ENCODE measurements at places on chromosomes 1 and 21.

DNA sequence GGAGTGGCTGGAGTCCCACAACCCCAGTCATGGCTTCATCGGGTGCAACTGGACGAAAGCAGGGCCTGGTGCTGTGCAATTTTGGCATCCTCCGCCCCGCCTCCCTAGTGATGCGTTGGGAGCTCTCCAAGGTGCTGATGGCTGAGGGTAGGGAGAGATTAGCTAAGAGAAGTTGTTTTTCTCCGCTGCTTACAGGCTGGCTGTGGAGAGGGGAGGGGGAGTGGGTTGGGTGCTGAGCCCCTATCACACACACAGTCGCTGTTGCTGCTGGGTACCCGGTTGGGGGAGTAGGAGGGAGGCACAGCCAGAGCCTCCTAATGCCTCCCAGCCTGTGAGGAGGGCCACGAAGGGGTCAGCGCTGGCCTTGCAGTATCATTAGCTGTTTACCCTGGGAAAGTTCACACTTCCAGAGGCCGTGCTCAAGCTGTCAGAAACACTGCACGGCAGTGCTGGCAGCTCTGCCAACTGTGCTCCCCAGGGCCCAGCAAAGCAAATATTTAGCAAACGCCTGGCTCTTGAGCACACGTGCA is 110.0 kb downstream of the GRIK3 start:
- DNase-seq, result peak; percentile 4

DNA sequence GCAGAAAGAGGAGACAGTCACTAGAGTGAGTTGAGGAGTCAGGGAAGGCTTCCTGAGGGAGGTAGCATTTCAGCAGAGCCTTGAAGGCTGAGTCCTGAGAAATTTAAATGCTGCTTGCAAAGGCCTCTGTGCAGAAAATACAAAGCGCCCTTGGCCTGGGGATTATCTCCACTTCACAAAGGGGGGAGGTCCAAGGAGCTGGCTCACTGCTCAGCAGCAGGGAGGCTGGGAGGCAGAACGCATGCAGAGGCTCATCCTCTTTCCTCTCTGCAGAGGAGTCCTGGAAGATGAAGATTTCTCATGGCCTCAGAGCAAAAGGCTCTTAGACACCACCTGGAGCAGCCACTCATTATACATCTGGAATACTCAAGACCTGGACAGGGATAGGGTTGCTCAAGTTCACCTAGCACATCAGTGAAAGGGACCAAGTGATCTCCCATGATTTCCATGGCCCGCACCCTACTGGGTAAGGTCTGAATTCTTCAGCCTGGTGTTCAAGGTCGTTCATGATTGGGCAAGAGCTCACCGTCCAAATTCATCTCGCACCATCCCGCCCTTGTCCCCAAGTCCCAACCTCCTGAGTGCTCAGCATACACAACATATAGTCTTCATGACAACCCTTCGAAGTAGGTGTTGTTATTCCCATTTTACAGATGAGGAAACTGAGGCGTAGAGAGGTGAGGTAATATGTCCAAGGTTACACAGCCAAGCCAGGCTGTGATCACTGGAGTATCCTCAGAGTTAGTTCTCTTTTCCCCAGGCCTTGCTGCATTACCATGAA is 9.0 kb downstream of the SLC1A7 start:
- no peak for DNase-seq

- no peak for DNase-seq
Measured at GRCh38 chr21:44390886-44391285, 37.5 kb downstream of the TRPM2 start.

GRCh38 chr1:241077386-241078147 is 279.4 kb downstream of the RGS7 start:
- no peak for DNase-seq

DNA sequence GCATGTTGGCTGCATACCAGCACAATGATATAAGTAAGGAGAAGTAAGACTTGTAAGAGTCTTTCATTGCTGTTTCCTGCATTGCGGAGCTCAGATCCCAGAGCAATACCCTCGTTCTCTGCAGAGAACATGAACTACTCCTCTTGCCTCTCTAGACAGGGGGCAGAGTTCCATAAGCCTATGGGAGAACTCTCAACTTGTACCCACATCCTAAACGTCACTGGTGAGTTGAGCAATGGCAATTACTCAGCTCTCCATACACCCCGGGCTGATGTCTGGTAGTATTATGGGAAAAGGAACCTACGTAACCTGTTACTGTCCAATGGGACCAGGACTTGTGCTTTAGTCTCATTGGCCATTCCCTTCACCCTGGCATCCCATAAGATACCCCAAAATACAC is 27.3 kb upstream of the ZNF496 start:
- DNase-seq, result no peak

- DNase-seq, result no peak
Measured at GRCh38 chr1:206048582-206048981, 4.4 kb upstream of the RHEX start.

DNA sequence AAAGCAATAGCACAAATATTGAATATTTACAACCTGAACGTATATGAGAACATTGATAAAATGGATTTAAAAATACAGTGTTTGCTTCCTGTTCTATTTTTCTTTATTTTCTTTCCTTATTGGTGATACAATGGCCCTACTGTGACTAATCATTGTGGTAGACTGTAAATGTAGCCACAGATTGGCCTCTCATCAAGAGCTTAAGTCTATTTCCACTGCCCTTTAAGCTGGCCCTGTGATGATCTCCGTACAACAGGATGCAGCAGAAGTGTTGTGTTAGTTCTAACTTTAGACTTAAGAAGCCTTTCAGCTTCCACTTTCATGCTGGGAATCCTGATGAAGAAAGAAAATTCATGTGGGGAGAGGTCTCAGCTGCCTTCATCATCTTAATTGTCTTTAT is 285.6 kb upstream of the B3GALT2 start:
- DNase-seq, result no peak

DNA sequence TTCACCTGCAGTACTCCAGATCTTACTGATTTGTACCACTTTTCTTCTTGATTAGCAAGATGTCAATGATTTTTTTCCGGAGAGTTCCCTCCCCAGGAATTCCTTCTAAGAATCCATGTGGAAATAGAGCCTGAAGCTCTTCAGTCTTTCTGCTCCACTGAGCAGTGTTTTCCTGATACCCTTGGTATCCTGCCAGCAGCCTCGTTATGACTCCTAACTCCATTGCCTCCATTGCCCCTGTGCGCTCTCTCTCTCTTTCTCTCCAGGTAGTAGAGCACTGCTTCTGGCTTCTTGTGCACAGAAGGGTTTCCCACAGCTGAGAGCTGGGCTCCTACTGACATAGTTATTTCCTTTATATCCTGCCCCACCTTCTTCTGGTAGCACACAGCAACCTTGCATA is 12.2 kb downstream of the UBE2U start:
- DNase-seq, result no peak

- DNase-seq, result no peak
Measured at GRCh38 chr1:54112705-54113368, 40.0 kb downstream of the CDCP2 start.

GRCh38 chr21:36965720-36966065 is 776 bp downstream of the HLCS start:
- no peak for DNase-seq

GRCh38 chr1:84776639-84777038 is 86.4 kb upstream of the SSX2IP start:
- DNase-seq, result no peak

- DNase-seq, result no peak
Measured at GRCh38 chr1:63678200-63678599, 85.0 kb downstream of the PGM1 start.

DNA sequence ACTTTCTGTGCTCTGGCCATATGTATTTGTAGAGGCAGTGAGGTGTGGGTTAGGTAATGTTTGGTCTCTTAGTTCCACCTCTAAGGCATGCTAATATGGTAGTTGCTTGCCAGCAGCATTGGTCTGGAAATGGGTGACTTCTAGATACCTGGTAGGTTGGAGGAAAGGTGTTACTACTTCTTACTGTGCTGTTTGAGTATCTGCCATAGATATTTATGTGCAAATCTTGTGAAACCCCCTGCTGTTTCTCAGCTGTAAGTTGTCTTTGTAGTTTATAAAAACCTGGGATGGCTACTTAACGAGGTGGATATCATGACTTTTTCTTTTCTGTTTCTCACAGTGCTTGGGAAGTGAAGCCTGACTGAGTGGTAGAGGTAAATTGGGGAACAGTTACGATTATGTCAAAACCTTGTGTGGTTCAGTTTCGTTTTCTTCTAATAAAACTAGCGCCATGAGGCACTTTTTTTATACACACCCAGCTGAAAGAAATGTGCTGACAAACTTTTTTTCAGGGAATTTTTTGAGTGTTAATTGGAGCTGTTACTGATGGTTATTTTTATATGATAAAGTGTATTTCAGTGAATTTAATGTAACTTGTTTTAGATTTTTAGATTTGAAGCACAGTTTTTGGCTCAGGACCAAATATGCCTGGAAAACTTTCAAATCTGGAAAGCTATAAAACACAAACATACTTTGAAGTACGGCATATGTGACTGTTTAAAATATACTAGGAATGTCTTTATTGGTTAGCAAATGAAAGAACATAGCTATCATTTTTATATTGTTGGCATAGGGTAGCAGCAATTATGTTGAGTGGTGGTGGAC is 42.1 kb downstream of the CAMSAP2 start:
- no peak for DNase-seq

- DNase-seq, result no peak
Measured at GRCh38 chr1:54971317-54971791, 9.1 kb upstream of the TMEM61 start.

GRCh38 chr21:35357041-35357780 is 308.1 kb upstream of the RUNX1 start:
- no peak for DNase-seq

DNA sequence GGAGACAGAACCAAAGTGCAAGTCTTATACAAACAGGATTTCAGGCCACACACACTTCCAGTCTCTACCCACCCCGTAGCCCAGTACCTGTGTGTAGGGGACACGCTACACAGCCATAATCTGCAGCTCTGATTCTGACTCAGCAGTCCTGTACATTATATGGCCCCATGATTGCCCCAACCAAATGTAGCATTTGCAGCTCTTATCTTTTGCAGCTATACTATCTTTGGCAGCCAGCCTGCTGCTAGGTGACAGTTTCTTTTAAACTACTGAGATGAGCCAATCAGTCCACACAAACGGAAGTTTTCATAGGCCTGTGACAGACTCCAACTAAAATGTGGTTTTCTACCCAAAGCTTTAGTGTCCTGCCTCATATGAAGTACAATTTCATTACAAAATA is 259.6 kb upstream of the ST6GALNAC5 start:
- DNase-seq, result no peak
